Left ventricle myocardium superior (tissue), 1 donor: ENCODE measurements at places on chromosomes 6 and 20. TPM values are rescaled to one million over a fixed set of nuclear protein-coding genes. Genes with fewer than 3 reads are reported as not detected.

- DNase-seq: no peak
These were observed 260.6 kb downstream of the GMPR start for GRCh38 chr6:16498957-16499356.

- DNase-seq: no peak
These were observed 243.1 kb downstream of the DLL1 start for GRCh38 chr6:170047823-170048222.

- no peak for DNase-seq
These were observed 20.7 kb downstream of the FUCA2 start for GRCh38 chr6:143490775-143491174.

GRCh38 chr20:53736122-53736756, 142.6 kb upstream of the ZNF217 start:
- no peak for DNase-seq

DNA sequence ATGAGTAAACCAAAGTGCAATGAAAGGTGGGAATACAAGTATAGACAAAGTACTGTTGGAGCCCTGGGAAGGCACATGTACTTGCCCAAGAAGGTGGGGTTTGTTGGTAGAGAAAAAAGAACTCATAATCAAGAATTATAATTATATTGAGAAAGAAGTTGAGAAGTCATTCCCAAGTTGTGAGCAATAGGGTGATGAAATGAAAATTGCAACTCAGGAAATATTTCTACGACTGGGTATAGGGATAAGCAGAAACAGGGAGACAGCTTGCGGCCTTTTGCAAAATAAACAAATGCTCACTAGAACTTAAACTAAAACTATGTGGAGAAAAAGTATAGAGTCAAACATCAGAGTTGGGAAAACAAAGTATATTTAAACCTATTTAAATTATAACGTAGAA, 250.7 kb upstream of the FAM83B start:
- DNase-seq: no peak

GRCh38 chr6:42138190-42138589, 4.2 kb downstream of the C6orf132 start:
- DNase-seq: no peak

The PNPLA1 gene
- total RNA-seq: not detected
